Panc1 (cell line): ENCODE measurements at places on chromosomes 6 and 20. TPM values are rescaled to one million over a fixed set of nuclear protein-coding genes. Genes with fewer than 3 reads are reported as not detected.

DEFB112 gene
- total RNA-seq = not detected

MAK gene
- 0.21 TPM for total RNA-seq

TMEM217 gene
- 4.0 TPM for total RNA-seq

COL21A1 gene
- total RNA-seq = 3.3 TPM

EPPIN gene
- total RNA-seq = not detected

HTR1E gene
- total RNA-seq = not detected

XKR7 gene
- total RNA-seq = 6.2 TPM

INSM1 gene
- 0.05 TPM for total RNA-seq

TCP11 gene
- total RNA-seq = not detected

NKAPL gene
- total RNA-seq = not detected

SLC17A1 gene
- total RNA-seq = not detected

KCNG1 gene
- 7.4 TPM for total RNA-seq

OR10C1 gene
- not detected for total RNA-seq

UNC5CL gene
- 0.36 TPM for total RNA-seq

FOXF2 gene
- total RNA-seq = 12.7 TPM

CALHM4 gene
- not detected for total RNA-seq

C6orf132 gene
- 12.9 TPM for total RNA-seq

TMEM170B gene
- 1.3 TPM for total RNA-seq

TCF15 gene
- not detected for total RNA-seq

LHFPL5 gene
- total RNA-seq = not detected

NOX3 gene
- not detected for total RNA-seq

TNFAIP3 gene
- 15.0 TPM for total RNA-seq

LPA gene
- 0.21 TPM for total RNA-seq

ITPA gene
- total RNA-seq = 107 TPM

DEFB124 gene
- total RNA-seq = not detected

RNF182 gene
- 22.2 TPM for total RNA-seq

TOX2 gene
- total RNA-seq = 85.4 TPM

PFDN4 gene
- total RNA-seq = 48.2 TPM

ENPP5 gene
- not detected for total RNA-seq

DZANK1 gene
- 3.0 TPM for total RNA-seq

MCCD1 gene
- total RNA-seq = not detected

GRIK2 gene
- 6.6 TPM for total RNA-seq
